ENCODE measurements at places on chromosomes 2 and 18.
A peak's percentile ranks its signal among the peaks of the same experiment; 100 is the strongest.

DNA sequence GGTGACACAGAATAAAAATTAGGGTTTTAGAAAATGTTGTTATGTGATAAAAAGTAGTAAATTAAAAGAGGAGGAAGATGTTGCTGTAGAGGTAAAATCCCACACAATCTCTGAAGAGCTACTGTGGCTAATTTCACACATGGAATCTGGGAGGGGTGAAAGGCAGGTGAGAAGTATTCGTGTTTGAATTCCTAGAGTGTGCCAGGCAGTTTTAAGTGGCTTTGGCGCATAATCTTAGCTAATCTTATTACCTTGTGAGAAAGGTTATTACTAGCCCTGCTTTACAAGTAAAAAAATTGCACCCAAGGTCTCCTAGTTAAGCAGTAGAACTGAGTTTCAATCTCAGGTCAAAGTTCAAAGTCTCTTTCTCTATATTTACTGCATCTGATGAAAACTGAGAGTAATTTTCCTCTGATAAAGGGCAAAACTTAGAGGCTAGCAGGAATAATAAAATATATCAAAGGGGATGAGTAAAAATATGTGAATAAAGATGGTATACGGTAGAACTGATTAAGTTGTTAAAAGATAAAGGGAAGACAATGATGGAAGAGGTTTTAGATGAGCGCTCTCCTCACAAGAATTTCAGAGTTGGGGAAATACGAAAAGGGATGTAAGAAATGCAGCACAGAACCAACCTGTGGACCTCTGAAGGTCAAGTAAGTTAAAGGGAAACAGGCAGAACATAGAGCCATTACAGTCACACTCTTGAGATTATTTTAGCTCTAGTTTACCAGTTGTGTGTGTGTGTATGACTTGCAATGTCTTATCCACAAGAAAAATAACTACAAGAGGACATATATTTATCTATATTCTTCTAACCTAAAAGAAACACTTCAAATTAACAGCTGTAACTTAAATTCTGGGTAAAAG is 34.8 kb downstream of the GAREM1 start:
- DNase-seq, result no peak

GRCh38 chr2:191848771-191849767 is 2.2 kb upstream of the CAVIN2 start:
- DNase-seq, result no peak

DNA sequence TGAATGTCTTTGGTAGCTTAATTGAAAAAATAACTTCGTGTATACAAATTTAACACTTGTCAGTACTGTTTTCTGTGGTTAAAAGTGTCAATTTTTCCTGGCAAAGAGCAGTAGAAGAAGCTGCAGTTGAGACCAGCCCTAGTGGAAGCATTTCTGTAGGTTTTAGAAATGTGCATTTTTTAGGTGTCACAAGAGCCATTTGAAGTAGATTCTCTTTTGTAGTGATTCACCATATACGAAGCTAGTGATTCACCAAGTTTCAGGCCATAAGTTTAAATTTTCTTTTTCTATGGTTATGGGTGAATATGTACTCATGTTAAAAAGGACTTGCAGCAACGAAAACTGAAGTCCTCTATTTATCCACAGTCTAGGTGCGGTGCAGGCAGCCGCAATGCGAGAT is 4.2 kb downstream of the NABP1 start:
- no peak for DNase-seq

- DNase-seq, result peak; percentile 30
Observed at GRCh38 chr18:70355620-70356385, 67.0 kb downstream of the SOCS6 start.

- peak; percentile 45 for DNase-seq
Observed at GRCh38 chr18:32956591-32957315, 183.9 kb upstream of the KLHL14 start.

DNA sequence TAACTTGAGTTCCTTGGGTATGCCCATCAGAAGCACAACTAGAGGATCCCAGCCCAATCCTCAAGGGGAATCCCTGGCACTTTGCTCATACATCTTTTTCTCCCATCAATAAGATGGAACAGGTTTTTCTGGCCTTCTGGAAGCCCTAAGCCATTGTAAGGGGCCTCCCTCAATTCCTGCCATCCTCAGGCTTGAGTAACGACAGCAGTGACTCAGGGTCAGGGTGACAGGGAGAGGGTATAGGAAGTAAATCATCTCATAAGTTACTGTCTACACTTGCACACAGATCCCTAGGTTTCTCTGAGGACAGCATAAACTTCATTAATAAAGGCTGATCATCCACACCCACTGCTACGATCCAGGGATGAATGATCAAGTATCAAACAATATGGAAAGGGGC is 35.0 kb downstream of the AMER3 start:
- DNase-seq, result no peak

- DNase-seq, result no peak
Observed at GRCh38 chr2:172048508-172049503, 36.5 kb upstream of the DLX1 start.

- no peak for DNase-seq
Observed at GRCh38 chr18:33987206-33987605, 237.5 kb downstream of the NOL4 start.

DNA sequence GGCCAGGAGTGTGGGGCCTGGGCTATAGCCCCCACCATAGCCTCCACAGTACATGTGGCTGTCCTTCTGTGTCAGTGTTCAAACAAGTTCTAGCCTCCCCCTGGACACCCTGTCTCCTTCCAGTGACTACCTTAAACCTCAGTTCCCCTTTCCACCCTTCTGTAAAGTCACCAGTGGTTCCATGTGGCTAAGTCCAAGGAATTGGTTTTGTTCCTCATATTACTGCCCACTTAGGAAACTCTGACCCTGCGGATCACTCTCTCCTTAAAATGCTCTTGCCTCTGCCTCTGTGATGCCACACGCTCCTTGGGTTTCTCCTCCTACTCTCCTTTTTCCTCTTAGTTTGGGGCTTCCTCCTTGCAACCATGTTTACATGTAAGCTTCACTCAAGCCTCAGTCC is 27.8 kb upstream of the REL start:
- no peak for DNase-seq

DNA sequence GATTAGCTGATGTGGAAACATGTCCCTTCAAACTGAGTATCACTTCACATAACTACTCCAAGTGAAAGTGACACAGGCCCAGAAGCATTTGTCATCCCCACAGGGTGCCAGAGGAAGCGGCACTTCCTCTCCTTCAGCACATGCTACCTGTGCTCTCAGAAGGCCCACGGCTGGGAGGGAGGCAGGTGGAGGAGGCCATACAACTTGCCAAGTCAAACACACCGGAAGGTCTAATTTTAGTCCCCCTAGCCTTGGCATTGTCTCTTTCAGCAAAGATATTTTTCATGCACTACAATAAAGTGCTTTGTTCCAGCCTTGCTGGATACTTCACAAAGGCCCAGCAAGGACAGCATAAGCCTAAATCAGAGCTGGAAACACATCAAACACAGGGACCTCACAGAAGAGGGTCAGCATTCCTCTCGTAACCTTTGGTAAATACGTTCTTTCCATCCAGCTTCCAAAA is 38.0 kb downstream of the VSNL1 start:
- DNase-seq, result no peak

- DNase-seq, result no peak
Observed at GRCh38 chr2:147512206-147512605, 332.6 kb upstream of the ACVR2A start.

DNA sequence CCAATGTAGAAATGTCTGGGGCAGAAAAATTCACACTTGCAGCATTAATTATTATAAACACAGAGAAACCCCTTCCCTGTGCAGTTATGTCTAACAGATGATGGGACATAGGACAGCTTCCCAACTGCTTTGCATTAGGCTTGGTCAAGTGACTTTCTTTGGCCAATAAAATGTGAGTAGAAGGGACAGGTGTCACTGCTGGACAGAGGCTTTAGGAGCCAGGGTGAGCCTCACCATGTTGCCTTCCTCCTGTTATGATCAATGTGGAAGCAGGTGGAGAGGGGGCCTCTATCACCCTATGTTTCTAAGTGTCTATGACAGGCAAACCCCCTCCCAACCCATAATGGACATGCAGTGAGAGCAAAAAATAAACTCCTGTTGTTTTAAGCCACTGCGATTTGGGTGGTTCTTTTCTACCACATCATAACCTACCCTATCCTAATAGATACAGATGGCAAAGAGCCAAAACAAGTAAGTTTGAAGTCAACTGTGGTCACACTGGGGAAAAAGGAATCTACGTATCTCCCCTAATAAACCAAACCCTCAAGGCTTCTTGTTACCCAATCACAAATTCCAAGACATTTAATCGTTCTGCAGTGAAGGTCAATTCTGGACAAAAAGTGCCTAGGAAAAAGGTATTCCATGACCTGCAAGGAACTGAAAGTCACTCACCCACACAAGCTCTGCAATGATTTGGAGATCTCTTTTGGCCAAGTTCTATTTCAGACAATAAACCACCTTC is 28.6 kb upstream of the POU3F3 start:
- DNase-seq, result no peak

DNA sequence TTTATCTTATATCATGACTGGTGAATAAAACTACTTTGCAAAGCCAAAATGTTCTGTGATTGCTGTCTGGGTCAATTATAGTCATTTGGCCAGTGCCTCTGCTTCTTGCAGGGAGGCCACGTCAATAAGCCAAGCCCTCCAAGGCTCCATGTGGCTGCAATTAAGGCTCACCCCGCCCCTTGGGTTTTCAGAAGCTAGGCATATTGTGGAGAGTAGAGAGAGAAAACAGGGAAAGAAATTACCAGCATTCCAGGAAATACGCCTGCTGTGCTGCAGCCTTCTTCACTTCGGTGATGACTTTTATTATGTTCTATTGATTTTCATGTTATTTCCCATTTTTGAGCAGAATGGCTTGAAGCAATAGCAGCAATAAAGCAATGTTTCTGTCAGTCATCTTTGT is 319.7 kb downstream of the SOX11 start:
- DNase-seq, result peak; percentile 15

DNA sequence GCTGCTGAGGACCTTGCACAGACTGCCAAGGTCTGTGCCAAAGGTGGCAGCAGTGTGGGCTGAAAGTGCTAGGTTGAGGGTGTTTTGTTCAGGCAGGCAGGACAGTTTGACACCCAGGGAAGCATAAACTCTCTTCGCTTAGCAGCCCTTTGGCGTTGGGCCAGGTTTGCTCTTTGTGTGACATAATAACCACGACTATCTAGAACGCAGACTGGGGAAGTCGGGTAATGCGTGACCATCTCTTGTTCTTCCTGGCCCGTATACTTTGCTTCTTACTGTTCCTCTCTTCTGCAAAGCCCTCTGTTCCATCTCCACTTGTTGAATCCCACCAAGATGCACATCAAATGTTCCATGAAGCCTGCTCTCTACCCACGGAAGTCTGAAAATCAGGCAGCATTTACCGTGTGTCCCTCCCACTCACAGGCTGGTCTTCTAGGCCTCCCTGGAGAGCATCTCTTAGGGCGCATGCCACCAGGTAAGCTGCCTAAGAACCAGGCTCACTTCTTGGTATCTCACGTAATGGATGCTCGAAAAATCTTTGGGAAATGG is 96.7 kb upstream of the LMAN1 start:
- DNase-seq, result no peak

GRCh38 chr18:48077291-48077690 is 146.8 kb upstream of the SMAD2 start:
- no peak for DNase-seq

GRCh38 chr2:127161176-127162136 is 54.5 kb upstream of the BIN1 start:
- no peak for DNase-seq

DNA sequence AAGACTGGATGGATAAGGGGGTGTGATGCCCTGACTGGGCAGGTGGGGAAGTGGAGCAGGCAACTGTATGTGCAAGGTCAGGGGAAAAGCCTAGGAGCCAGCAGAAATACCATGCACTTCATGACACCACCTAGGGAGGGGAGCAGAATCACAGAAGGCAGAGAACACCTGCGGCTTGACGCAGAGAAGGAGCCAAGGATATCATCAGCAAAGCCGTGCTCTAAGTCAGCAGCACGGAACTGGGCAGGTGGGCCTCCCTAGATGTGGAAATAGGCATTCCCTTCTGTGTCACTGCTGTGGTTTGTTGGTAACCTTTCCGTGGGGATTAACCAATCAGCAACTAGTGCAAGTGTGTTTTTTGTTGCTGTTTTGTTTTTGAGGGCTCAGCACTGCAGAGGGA is 41.3 kb downstream of the HDLBP start:
- peak; percentile 42 for DNase-seq

DNA sequence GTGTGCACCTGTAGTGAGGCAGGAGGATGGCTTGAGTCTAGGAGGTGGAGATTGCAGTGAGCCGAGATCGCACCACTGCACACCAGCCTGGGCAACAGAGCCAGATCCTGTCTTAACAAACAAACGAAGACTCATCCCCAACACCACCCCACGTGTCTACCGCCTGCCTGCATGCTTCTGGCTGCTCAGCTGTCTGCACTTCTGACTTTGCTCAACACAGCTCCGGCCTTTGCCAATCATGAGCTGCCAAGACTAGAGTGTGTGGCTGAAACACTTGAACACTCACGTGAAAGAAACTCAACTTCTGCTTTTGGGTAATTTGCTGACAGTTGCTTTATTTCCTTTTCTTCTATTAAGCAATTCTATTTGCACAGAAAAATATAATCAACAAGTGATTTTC is 32.1 kb upstream of the SP3 start:
- DNase-seq, result no peak

DNA sequence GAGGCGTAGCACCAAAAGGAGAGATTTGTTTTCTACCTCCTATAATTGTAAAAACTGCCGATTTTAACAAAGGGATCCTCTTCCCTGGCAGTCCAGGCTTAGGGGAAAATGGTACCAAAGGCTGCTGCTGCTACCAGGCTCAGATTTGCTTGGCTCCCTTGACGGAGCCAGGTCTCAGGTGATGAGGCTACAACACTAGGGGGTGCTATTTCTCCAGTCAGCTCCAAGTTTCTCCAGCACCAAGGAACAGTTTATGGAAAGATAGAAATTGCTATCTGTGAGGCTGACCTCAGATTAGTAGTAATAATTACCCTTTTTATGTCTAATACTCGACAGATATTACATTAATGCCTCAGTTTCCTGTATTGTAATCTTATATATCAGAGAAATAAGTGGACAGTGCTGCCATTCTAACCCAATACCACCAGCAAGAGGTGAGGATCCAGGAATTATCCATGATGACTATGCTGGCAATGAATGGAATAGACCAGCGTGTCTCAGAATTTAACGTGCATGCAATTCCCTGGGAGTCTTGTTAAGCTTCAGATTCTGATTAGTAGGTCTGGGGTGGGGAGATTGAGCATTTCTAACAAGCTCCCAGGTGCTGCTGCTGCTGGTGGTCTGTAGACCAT is 111.3 kb downstream of the ESCO1 start:
- DNase-seq, result peak; percentile 90

GRCh38 chr2:229154381-229154780 is 116.7 kb downstream of the PID1 start:
- no peak for DNase-seq

GRCh38 chr2:224134003-224134734 is 95.1 kb upstream of the SERPINE2 start:
- no peak for DNase-seq

DNA sequence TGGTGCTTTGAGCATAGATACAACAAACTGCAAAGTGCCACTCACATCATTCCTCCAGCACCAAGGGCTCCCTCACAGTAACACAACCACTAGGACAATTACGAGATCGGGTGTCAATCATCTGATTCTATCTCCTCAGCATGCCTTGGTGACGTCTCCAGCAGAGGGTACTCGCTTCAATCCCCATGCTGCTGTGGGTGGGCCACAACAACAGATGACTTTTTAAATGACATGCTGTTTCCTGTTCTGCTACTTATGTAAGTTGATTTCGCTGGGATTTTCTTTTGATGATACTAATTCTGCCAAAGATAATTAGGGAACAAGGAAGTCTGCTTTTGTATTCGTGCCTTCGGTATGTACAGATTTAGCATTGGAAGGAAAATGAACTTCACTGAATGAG is 1113.0 kb downstream of the BCL11A start:
- DNase-seq, result no peak
